ENCODE measurements at places on chromosomes 5 and 9.

DNA sequence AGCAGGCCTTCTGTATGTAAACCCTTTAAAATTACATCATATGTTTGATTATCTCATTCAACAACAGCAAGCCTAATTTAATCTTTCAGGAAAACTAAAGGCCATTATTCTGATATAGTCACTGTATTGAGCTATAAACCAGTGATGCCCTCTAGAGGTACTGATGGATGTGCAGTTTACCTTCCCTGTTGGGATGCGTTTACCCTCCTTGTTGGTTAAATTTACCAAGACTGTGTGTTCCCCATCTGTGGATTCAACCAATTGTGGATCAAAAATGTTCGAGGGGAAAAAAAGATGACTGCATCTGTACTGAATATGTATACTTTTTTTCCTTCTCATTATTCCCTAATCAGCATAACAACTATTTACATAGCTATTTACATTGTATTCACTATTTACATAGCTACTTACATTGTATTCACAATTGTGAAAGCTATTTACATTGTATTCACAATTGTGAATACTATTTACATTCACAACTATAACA lies 3.7 kb upstream of the BAAT start:
- DNase-seq, result no peak

DNA sequence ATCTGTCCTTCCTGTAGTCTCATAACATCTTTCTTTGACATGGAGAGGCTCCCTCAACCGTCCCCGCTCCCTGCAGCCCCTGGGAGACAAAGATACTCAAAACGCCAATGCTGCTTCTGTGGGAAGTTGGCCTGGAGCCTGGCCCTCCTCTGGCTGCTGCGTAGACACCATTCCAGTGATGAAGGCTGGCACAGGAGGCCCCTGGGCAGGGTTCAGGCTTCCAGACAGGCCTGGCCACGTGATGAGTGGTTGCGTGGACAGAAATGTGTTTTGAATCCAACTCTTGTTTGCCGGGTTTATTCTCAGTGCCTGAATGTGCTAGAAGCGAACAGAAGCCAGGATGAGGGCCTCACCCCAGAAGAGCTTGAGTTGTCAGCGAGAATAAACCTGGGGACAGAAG lies 43.2 kb upstream of the NKX2-5 start:
- DNase-seq, result no peak

DNA sequence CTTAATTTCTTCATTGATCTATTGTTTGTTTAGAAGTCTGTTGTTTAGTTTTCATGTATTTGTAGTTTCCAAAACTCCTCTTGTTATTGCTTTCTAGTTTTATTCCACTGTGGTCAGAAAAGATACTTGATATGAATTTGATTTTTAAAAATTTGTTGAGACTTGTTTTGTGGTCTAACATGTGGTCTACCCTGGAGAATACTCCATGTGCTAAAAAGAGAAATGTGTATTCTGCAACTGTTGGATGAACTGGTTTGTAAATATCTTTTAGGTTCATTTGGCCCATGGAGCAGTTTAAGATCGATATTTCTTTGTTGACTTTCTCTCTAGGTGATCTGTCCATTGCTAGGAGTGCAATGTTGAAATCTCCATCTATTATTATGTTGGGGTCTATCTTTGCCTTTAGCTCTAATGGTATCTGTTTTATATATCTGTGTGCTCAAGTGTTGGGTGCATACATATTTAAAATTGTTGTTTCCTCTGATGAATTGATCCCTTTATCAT lies 150.6 kb upstream of the ATP10B start:
- DNase-seq, result no peak

GRCh38 chr5:178515776-178516503 lies 74.3 kb downstream of the COL23A1 start:
- DNase-seq, result no peak

DNA sequence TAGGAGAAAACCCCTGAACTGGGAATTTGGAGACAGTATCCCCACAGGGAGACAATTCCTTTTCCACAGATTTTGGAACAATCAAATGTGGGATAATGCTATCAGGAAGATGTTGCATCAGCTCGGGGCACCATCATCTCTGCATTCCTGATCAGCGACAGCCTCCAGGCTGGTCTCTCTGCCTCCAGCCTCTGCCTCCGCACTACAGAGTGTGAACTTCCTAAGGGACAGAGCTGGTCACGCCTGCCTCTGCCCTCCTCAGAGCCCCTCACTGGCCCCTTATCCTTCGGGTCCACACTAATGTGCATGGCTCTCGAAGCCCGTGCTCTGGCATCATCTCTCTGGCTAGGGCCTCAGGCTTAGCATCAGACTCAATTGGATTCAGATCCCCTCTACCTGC lies 8.6 kb downstream of the FOXI1 start:
- no peak for DNase-seq

GRCh38 chr9:106403081-106403480 lies 459.9 kb upstream of the ZNF462 start:
- no peak for DNase-seq

DNA sequence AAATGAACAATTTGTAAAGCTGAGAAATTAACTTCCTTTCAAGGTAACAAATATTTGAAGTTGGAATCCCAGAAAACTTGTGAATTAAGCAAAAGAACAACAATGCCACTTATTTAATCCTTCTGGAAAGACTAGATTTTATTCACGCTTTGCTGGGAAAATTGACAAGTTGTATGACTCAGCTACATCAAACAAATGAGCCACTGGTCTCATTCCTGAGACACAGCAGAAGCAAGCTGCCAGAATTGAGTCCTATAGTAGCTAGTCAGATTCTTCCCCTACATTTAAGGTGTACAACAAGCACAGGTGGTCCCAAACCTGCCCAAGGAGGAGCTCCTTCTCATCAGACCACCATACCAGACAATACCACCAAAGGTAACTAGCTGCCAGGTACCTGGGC lies 280.7 kb downstream of the SPOCK1 start:
- DNase-seq, result no peak

All from suppressor macrophage treated with lipopolysaccharide for 1 hour (primary cell).